ENCODE measurements at places on chromosomes 5 and 9.

DNA sequence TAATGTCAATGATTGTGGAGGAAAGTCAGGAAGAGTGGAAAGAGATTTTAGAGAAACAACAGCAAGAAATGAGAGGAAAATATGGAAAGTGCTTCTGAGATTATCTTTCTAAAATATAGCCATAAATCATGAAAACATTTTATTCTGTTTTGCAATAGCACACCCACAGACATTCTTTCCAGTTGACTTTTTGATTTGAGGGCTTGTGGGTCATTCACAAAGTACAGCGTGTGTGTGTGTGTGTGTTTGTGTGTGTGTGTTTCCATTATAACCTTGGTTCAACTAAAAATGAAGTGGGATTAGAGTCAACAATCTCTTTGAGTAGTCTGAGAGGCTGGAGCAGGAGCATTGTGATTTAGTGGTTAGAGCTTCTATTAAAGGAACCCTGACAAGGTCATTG is 116.6 kb upstream of the GAS1 start:
- DNase-seq, result no peak

DNA sequence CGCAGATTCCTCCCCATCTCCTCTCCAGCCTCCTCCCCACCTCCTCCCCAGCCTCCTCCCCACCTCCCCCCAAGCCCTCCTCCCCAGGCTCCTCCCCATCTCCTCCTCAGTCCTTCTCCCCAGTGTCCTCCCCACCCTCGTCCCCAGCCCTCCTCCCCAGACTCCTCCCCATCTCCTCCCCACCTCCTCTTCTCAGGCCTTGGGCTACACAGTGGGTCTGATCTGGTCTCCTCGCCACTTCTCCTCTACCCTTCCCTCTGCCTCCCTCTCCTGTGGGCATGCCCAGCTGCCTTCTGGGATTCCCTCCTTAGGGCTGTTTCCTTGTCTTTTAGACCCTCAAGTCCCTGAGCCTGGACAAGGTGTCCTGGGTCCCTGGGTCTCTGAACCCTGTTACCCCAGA is 28.3 kb downstream of the CXXC5 start:
- DNase-seq, result no peak

DNA sequence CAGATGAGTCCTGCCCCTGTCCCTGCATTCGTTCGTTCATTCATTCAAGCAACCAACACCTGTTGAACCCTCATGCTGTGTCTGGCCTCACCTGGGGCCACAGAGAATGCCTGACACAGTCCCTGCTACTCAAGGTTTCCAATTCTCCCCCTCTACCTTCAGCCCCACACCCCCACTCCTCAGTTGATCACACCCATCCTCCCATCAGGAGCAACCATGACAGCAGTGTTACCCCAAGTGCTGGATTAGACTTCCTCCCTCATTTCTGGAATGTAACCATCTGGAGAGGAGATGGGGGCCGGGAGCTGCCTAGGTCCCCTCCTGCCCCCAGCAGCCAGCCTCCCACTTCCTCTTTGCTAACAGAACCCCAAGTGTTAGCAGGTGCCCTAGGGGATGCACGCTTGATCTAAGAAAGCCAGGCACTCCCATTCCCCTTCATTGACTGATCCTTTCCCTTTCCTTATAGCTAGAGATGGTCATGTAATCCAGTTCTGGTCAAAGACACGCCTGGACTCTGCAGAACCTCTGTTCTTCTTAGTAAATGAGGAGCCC is 57.2 kb downstream of the SMIM23 start:
- no peak for DNase-seq

DNA sequence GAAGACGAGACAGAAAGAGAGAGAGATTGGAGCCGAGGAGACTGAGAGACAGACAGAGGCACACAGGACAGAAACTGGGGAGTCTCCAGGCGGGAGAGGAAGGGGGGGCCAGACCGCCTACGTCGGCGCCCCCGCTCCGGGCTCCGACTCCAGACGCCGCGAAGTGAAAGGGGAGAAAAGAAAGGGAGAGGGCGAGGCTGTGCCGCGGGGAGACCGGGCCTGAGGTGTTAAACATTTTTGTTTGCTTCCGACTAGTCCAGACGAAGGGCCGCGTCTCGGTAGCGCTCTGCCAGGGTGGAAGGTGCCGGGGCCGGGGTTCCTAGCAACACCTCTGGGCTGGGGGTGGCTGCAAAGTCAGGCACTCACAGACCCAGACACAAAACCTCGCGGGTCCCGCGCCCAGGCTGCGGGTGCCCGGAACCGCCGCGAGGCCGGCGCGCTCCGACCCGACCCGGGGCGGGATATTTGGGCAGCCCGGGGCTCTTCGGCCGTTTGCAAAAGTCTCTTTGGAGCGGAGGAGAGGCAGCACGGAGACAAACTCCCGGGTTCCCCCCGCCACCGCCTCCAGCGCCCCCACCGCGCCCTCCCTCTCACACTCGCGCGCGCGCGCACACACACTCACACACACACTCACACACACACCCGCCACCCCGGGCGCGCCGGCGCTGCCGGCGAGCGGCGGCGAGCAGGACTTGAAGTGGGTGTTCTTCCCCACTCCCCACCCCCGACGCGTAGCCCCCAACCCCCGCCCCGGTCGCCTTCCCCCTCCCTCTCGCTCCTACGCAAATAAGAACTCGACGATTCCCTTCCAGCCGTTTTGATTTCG is 626 bp upstream of the FST start:
- DNase-seq, result no peak

GRCh38 chr9:4678679-4679267 is 596 bp upstream of the CDC37L1 start:
- DNase-seq, result peak; percentile 46

DNA sequence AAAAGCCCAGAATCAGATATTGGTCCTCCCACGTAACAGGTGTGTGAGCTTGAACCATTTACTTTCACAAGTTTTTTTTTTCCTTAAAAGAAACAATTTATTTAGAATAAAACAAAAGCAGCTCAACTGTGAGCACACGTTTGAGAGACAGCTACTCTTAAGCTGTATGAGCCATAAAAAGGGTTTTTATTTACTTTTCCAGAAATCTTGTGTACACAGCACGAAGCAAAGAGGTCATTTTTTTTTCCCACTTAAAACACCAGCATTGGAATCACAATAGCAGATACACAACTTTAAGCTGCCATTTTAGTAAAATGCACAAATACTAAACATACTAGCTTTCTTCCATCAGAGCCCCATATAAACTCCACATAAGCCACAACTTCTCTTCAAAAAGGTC is 44.6 kb downstream of the JAKMIP2 start:
- no peak for DNase-seq

DNA sequence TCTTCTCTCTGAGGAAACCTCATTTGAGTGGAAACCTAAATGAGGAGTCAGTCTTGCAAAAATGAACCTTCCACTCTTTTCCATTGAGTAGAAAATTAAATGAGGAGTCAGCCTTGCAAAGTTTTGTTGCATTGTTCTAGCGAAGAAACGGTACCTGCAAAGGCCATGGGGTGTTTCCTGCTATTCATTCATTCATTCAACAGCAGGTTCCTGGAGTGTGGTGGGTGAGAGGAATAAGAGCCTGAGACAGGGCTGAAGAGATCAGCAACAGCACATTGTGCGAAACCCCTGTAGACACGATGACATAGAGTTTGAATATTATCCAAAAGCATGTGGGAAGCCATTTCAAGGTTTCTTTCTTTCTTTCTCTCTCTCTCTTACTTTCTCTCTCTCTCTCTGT is 14.6 kb upstream of the SETX start:
- DNase-seq, result no peak

DNA sequence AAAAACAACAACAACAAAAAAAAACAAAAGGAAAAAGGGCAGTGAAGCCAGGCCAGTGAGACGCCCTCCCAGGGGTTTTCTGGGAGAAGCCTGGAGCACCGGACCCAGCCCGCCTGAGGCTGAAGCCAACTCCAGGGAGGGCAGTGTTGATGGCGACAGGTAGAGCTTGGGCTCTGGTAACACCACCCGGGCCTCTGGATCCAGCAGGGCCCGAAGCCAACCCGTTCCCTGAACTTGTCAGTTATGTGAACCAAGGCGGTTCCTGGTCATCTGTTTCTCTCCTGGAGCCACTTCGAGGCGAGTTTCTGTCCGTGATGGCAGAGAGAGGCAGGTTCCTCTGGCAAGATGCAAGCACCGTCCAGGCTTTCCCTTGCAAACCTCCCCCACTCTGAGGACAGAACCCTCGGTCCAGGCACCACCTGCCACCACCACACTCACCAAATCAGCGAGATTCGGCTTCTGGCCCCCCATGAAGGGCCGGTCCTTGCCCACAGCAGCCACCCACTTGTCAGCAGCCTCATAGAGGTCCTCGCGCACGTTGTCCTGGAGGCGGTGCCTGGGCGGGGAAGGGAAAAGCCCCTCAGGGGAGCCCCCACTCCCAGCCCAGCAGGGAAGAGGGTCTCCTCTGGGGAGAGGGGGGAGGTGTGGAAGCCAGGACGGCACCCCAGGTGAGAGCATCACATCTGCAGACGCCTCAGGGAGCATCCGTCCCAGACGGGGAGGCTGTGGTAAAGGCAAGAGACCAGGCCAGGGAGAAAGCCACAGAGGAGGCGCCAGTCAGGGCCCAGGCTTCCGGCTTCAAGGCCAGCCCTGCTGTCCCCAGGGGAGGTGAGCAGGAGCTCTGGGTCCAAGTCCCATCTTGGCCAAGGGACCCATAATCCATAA is 5.4 kb downstream of the PTGES2 start:
- DNase-seq, result no peak

DNA sequence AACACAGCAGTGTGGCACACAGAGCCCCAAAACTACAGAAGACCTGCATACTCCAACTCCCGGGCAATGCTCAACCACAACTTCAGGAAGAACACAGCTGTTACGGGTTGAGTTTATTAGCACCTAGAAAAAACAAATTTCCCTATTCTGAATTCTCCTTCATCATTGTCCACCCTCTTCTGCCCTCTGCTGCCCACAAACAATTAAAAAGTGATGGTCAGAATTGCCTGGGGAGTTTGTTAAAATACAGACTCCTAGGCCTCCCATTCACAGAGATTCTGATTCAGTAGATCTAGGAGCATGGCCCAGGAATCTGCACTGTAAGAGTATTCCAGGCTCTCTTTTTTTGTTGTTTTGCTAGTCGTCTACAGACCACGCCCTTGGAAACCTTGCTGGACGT is 310.6 kb downstream of the NDUFS4 start:
- no peak for DNase-seq

GRCh38 chr5:121968910-121969607 is 7.3 kb downstream of the SRFBP1 start:
- DNase-seq, result no peak

Measured in NCI-H1694 (cell line).